ENCODE measurements at places on chromosomes 5 and 9.

DNA sequence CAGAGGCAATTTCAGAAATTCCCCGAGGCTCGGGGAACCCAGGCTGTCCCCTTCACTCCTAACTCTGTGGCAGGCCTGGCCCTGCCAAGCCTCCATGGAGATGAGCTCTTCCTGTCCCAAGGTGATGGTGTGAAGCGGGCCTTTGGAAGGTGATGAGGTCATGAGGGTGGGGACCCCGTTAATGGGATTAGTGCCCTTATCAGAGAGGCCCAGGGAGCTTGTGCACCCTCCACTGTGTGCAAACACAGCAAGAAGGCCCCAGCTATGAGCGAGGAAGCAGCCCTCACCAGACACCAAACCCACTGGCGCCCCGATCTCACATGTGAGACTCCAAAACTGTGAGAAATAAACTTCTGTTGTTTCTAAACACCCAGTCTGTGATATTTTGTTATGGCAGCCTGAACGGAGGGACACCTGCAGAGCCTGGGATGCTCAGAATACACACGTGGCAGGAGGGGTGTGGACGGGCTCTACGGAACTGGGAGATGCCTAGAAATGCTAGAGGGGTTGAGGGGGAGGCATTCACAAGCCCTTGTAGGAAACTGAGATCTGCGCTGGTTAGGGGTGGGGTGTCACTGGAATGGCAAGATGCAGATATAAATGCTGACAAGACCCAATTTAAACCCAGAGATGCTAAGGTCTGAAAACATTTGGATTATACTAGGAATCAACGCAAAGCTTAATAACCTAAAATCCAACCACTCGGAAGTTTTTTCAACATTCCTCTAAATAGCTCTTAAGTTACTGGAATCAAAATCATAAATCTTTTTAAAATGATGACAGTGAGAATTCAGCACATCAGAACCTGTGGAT lies 46.9 kb downstream of the ADAMTS2 start:
- no peak for DNase-seq

- DNase-seq = no peak
Observed at GRCh38 chr9:127349483-127350113, 47.4 kb upstream of the SLC2A8 start.

- DNase-seq = no peak
Observed at GRCh38 chr9:69495296-69495695, 170.3 kb downstream of the ENTREP1 start.

DNA sequence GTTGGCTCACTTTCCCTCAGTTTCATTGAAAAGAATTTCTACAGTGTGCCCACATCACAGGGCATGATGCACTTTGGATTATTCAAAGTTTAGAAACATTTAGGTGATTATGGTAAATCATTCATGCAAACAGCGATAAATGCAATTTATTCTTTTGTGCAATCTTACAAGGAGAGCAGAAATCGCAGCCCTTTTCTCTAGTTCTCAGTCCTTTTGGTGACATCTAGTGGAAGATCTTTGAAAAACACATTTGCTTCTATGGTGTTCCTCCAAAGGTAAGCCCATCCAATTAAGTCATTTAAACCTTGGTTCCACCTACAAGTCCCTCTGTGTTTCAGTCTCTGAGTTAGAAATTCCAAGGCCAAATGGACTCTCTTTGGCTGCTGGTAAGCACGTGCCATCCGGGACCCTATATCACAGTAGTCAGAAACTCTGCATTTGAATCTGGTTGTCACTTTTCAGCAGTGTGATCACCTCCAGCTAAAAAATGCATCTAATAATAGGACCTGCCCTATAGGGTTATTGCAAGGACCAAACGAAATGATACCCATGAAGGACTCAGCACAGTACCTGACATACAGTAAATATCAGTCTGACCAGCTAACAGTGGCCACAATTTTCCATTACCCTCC lies 66.4 kb downstream of the MACROH2A1 start:
- DNase-seq = no peak

- DNase-seq = no peak
Observed at GRCh38 chr5:131634238-131634637, 791 bp downstream of the RAPGEF6 start.

GRCh38 chr5:178547753-178548415 lies 42.3 kb downstream of the COL23A1 start:
- DNase-seq = no peak

- DNase-seq = peak; percentile 84
Observed at GRCh38 chr5:128083033-128083810, at the start of gene SLC12A2. Gene SLC12A2, plus strand, starts transcription at chr5:128083766. Its CDS starts 189 bp downstream, at chr5:128083955.

DNA sequence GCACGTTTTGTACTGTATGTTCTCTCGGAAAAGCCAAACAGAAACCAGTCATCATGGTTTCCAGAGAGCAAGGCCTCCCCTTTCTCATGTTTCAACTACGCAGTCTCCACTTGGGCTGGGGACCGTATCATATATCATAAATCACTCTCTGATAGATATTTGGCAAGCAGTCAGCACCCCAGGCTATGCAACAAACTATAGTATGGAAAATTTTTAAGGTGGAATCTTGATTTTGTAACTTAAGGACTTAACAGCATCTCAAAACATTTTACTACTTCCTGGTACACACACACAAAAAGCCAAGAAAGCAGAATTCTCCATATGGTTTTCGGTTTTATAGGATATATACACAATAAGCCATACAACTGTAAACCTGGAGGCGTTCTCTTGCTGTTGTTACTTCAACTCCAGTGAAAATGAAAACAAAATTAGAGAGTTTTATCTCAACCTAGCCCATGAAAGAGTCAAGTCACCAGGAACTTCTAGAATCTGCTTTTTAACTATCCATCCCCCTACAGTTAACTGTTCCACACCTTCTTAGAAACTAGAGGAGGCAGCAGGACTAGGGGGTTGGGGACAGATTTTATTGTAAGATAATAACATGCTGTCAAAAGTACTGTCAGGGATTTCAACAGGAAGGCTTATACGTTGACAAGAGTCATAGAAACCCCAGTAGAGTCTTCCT lies 283.4 kb downstream of the NFIB start:
- DNase-seq = no peak

DNA sequence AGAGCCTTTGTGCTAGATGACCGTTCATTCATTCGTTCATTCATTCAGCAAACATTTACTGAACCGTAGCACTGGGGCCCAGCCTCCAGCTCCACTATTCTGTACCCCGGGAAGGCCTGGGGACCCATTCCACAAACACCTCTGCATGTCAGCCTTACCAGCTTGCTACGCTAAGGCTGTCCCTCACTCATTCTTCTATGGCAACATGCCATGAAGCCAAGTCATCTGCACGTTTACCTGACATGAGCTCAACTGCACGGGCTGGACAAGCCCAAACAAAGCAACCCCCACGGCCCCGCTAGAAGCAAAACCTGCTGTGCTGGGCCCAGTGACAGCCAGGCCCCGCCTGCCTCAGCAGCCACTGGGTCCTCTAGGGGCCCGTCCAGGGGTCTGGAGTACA lies 6.0 kb downstream of the CEL start:
- DNase-seq = no peak

- no peak for DNase-seq
Observed at GRCh38 chr5:95414451-95414850, 23.3 kb downstream of the FAM81B start.

DNA sequence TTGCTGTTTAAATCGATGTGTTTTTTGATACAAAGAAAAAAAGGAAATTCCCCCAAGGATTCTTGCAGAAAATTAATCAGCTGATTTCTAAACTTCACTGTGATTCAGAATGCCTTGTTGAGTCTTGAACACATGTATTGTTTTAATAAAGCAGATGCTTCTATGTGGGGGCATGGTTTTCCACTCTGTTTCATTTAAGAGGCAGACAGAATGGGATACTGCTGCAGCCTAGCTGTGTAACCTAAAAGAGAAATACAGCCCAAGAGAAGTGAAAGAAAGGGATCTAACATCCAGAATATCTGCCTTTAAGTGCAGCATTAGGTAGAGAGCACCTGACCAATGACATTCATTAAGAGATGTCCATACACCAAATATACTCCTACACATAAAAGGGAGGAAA lies 365.1 kb upstream of the CCNH start:
- DNase-seq = no peak

GRCh38 chr5:55035480-55035879 lies 11.4 kb downstream of the GZMK start:
- no peak for DNase-seq

DNA sequence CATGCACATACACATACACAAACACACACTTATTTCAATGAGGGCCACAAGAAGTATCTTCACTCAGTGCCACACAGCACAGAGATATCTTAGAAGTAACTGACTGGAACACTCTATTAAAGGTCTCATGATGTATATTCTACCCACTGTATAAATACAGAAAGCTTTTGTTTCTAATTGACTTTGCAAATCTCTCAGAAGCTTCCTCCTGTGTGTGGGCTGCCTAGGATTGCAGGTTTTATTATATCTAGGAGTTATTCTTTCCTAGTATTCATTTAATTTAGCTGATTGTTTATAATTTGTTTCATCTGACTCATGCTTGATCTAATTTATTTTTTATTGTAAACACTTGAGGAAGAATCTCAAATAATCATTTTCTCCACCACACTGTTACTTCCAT lies 262.4 kb upstream of the ACTBL2 start:
- DNase-seq = no peak

DNA sequence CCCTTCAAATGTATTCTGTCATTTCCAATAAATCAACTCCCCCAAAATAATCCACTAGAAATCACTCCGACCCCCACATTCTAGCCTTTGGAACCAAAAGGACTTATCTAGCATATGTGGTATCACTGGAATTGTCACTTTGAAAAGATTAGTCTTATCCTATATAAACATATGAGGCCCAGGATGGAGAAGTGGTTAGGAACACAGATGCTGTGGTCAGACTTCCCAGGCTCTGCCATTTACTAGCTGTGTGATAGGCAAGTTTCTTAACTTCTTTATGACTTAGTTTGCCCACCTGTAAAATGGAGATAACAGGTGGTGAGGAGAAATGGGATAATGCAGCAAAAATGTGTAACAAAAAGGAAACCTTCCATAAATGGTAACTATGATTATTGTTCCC lies 62.0 kb upstream of the GLRX start:
- DNase-seq = no peak

- no peak for DNase-seq
Observed at GRCh38 chr5:137901011-137901817, 12.0 kb downstream of the PKD2L2 start.

DNA sequence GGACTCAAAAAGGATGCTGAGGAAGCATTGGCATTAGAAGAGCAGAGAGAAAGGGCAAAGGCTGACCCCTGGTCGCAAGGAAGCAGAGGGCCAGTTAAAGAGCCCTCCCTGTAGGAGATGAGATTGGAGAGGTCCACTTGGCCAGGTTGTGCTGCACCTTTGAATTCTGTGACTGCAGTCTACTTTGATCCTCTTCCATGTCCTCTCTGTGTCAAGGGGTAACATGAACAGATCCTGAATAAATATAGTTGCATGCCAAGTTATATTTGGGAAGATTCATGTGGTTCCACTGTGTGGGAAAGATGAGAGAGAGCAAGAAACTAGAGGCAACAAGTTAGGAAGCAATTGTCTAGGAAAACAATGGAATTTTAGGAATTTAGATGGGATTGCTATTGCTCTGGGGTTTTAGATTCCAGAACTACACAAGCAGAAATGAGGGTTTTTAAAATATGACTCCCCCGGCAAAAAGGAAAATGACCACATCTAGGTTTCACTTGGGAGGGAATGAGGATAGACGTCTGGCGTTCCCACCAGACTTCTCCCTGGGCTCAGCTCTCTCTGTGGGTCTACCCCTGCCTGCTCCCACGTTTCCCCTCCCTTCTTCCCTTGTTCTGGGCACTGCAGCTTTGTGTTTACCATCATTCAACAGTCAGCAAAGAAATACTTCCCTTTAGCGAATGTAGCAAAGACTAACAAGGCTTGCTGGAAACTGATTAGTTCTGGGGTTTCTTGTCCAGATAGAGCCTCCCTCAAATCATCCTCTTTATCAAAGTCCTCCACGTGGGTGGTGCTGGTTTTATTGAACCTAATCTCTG lies 63.6 kb downstream of the SNX18 start:
- DNase-seq = no peak

DNA sequence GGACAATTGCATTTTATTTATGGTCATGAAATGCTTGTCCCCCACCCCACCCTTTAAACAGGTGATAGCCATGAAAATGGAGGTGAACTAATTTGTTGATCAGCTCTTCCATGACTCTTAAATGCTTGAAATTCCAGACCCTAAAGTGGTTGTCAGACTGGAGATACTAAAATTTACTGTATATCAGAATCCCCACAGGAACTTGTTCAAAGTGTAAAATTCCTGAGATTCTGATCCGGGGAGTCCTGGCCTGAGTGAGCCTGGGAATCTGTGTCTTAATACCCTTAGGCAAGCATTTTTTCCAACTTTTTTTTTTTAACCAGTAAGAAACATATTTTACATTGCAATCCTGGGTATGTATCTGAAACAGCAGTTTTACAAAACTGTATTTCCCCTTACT lies 4.7 kb downstream of the SKP2 start:
- DNase-seq = no peak

- no peak for DNase-seq
Observed at GRCh38 chr5:16812911-16813310, 123.2 kb downstream of the MYO10 start.

DNA sequence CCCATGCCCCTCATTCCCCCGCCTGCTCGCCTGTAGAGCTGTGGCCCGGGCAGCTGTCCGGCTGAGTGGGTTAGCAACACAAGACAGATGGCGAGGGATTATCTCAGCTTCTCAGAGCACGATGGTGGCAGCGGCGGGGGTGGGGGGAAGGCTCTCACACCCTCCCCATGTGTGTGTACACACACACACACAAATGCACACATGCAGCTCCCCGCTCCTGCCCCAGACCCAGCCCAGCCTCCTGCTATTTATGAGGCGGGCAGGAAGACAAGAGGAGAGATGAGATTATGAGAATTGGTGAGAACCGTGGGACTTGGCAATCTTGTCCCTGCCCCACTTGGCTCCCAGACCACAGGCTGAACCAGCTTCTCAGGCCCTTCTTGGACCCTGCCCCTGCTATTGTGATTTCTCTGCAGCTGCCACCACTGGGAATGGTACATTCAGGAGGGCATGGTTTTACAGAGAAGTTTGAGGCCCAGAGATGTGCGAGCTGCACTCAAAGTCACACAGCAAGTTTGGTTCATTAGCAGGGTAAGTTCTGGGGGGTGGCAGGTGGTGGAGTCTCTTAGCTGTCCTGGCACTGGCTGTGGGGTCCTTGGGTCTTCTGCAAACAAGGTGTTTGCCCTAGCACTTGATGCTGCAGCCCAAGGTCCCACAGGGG lies 51.0 kb upstream of the PSD2 start:
- no peak for DNase-seq

GRCh38 chr5:16160706-16161105 lies 18.9 kb downstream of the MARCHF11 start:
- DNase-seq = no peak

DNA sequence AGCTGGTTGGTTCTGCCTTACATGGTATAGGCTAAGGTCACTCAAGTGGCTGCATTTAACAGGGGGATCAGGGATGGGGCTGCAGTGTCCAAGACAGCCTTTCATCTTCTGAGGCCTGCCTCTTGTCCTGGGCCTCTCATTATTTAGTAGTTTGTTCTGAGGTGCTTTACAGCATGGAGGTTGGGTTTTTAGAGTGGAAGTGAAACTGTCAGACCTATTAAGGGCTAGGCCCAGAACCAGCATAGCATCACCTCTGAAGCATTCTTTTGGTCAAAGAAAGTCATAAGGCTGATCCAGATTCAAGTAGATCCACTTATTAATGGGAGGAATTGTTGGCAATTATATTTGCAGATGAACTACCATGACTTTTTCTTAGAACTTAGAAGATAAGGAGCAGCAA lies 146.0 kb upstream of the NMUR2 start:
- DNase-seq = no peak

GRCh38 chr9:135134268-135135022 lies 47.0 kb downstream of the OLFM1 start:
- no peak for DNase-seq
